ENCODE measurements at places on chromosomes 3 and 15.

DNA sequence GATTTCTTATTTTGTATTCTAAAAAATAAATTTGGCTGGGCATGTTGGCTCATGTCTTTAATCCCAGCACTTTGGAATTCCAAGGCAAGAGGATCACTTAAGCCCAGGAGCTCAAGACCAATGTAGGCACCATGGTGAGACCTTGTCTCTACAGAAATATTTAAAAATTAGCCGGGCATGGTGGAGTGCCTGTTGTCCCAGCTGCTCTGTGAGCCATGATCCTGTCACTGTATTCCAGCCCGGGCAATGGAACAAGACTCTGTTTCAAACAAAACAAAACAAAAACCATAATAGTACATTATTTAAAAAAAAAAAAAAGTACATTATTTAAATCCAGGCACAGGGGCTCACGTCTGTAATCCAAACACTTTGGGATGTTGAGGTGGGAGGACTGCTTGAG lies 5.5 kb upstream of the RTF1 start:
- peaks cover 12% of the 10 kb centered on the region for H3K4me1 ChIP-seq
- no peak overlapping the region for H3K4me3 ChIP-seq
- H3K27ac ChIP-seq = no peak overlapping the region
- no peaks in the 10 kb centered on the region for H3K36me3 ChIP-seq

GRCh38 chr3:156630081-156630772 lies 44.2 kb upstream of the TIPARP start:
- H3K27me3 ChIP-seq = no peaks in the 10 kb centered on the region
- no peaks in the 10 kb centered on the region for H3K36me3 ChIP-seq
- H3K27ac ChIP-seq = no peak overlapping the region

GRCh38 chr3:113097960-113098447 lies 107.2 kb downstream of the GTPBP8 start:
- no peak overlapping the region for H3K4me3 ChIP-seq
- H3K27ac ChIP-seq = no peak overlapping the region
- H3K27me3 ChIP-seq = no peaks in the 10 kb centered on the region
- peaks cover under 1% of the 10 kb centered on the region for H3K36me3 ChIP-seq
- H3K4me1 ChIP-seq = no peaks in the 10 kb centered on the region

DNA sequence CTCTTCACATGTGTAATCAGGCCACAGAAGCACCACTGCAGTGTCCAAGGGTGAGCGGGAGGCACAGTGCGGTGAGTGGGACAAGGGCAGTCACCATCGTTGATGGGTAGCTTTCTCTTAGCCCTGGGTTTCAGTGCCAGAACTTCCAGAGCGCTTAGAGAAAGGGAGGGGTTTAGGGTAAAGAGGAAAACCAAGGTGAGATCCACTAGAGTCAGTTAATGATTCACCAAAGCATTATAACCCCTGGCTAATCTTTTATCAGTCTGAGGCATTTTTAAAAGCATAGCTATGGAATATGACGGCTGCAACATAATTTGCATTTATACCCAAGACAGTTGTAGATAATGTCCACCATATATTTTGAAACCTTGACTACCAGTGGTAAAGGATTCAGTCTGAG lies 94.8 kb downstream of the SHQ1 start:
- peaks cover 68% of the 10 kb centered on the region for H3K4me1 ChIP-seq
- H3K36me3 ChIP-seq = peaks cover 7% of the 10 kb centered on the region
- H3K27me3 ChIP-seq = no peaks in the 10 kb centered on the region
- no peak for DNase-seq

GRCh38 chr3:61985020-61985419 lies 388.3 kb downstream of the FEZF2 start:
- no peak for DNase-seq
- H3K36me3 ChIP-seq = no peaks in the 10 kb centered on the region
- no peaks in the 10 kb centered on the region for H3K4me1 ChIP-seq
- no peak overlapping the region for H3K4me3 ChIP-seq

- H3K27me3 ChIP-seq = peaks cover 8% of the 10 kb centered on the region
- H3K4me3 ChIP-seq = no peak overlapping the region
- no peak for DNase-seq
- no peak overlapping the region for H3K27ac ChIP-seq
Measured at GRCh38 chr15:91635641-91636040, 217.9 kb upstream of the SLCO3A1 start.

DNA sequence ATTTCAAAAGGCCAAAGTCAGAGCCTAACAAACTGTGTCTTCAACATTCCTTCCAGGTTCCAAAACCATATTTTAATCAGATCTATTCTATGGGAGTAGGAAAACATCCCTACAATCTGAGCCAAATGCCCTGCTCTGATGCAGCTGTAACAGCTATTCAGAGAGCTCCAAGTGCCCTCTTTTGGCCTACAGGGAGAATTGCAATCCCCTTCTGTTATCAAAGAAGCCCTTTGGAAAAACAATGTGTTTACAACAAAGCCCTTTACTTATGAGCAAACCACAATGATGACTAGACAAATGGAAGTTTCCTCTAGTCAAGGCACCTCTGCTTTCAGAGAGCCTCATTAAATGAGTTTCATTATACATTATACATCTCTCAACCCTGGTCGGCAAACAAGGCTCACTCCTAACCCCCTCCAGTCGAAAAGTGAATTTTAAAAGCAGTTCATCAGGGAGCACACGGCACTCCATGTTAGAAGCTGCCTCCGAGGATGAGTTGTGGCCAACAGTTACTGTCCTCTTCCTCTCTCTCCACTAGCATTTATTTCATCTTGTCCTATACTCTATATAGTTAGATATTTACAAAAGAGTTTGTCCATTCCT lies 42.6 kb upstream of the TMCO5A start:
- no peak overlapping the region for H3K27ac ChIP-seq
- DNase-seq = no peak
- H3K27me3 ChIP-seq = peaks cover 4% of the 10 kb centered on the region

- H3K27ac ChIP-seq = no peak overlapping the region
- H3K4me3 ChIP-seq = no peak overlapping the region
- DNase-seq = no peak
- no peaks in the 10 kb centered on the region for H3K27me3 ChIP-seq
- peaks cover 12% of the 10 kb centered on the region for H3K4me1 ChIP-seq
- H3K36me3 ChIP-seq = no peaks in the 10 kb centered on the region
Measured at GRCh38 chr3:71525391-71525790, 58.1 kb downstream of the FOXP1 start.

GRCh38 chr3:59234884-59235633 lies 185.2 kb upstream of the CFAP20DC start:
- H3K27me3 ChIP-seq = no peaks in the 10 kb centered on the region
- no peaks in the 10 kb centered on the region for H3K4me1 ChIP-seq
- no peak overlapping the region for H3K27ac ChIP-seq
- peaks cover 12% of the 10 kb centered on the region for H3K36me3 ChIP-seq
- no peak overlapping the region for H3K4me3 ChIP-seq

- DNase-seq = no peak
- H3K27me3 ChIP-seq = no peaks in the 10 kb centered on the region
- no peaks in the 10 kb centered on the region for H3K36me3 ChIP-seq
Measured at GRCh38 chr15:52717924-52718323, 38.7 kb upstream of the ATOSA start.

- H3K4me1 ChIP-seq = no peaks in the 10 kb centered on the region
- no peak for DNase-seq
- peaks cover 3% of the 10 kb centered on the region for H3K27me3 ChIP-seq
- no peaks in the 10 kb centered on the region for H3K36me3 ChIP-seq
Measured at GRCh38 chr3:151011427-151011826, 38.9 kb upstream of the CLRN1 start.

DNA sequence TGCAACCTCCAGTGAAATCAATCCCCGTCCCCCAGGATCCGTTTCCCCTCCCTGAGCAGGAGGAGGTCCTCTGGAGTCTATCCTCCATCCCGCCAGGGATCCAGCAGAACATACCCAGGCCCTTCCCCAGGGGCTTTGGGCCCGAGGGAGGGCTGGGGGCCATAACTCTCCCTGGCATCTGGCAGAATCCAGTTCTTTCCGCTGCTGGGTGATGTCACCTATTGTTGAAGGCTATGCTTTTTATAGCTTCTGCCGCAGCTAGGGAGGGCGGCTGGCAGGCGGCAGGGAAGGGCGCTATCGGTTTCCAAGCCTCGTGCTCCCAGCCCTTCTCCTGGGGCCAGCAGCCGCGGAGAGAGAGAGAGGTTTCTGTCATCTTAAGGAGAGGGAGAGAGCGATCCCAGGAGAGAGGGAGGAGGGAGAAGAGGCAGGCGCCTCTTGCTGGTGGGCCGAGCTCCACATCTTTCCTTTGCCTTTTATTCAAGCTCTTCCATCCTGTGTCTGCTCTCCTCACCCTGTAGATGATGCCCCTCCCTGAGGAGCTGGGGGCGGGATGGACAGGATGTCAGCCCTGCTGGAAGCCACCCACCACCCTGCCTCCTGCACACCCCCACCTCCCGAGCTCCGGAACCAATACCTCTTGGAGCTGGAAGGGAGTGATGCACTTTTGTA lies 120.1 kb downstream of the ANP32A start:
- peaks cover 4% of the 10 kb centered on the region for H3K27me3 ChIP-seq
- H3K4me3 ChIP-seq = no peak overlapping the region
- no peaks in the 10 kb centered on the region for H3K36me3 ChIP-seq
- H3K27ac ChIP-seq = no peak overlapping the region
- H3K4me1 ChIP-seq = no peaks in the 10 kb centered on the region
- no peak for DNase-seq

- no peak for DNase-seq
- no peaks in the 10 kb centered on the region for H3K4me1 ChIP-seq
- H3K36me3 ChIP-seq = no peaks in the 10 kb centered on the region
- no peak overlapping the region for H3K4me3 ChIP-seq
- no peak overlapping the region for H3K27ac ChIP-seq
- H3K27me3 ChIP-seq = no peaks in the 10 kb centered on the region
Measured at GRCh38 chr3:76969996-76970615, 69.8 kb upstream of the ROBO2 start.

GRCh38 chr3:66039590-66039887 lies 821 bp upstream of the MAGI1 start:
- H3K36me3 ChIP-seq = no peaks in the 10 kb centered on the region
- peaks cover 21% of the 10 kb centered on the region for H3K4me1 ChIP-seq
- H3K4me3 ChIP-seq = no peak overlapping the region

- peaks cover 5% of the 10 kb centered on the region for H3K36me3 ChIP-seq
- H3K27ac ChIP-seq = no peak overlapping the region
- H3K4me3 ChIP-seq = no peak overlapping the region
- peaks cover 20% of the 10 kb centered on the region for H3K4me1 ChIP-seq
- no peak for DNase-seq
Measured at GRCh38 chr3:66397745-66398144, 103.1 kb downstream of the LRIG1 start.

- no peak overlapping the region for H3K27ac ChIP-seq
- peaks cover 27% of the 10 kb centered on the region for H3K27me3 ChIP-seq
- H3K36me3 ChIP-seq = no peaks in the 10 kb centered on the region
- no peak overlapping the region for H3K4me3 ChIP-seq
- H3K4me1 ChIP-seq = no peaks in the 10 kb centered on the region
Measured at GRCh38 chr3:139928708-139929505, 6.1 kb upstream of the CLSTN2 start.

DNA sequence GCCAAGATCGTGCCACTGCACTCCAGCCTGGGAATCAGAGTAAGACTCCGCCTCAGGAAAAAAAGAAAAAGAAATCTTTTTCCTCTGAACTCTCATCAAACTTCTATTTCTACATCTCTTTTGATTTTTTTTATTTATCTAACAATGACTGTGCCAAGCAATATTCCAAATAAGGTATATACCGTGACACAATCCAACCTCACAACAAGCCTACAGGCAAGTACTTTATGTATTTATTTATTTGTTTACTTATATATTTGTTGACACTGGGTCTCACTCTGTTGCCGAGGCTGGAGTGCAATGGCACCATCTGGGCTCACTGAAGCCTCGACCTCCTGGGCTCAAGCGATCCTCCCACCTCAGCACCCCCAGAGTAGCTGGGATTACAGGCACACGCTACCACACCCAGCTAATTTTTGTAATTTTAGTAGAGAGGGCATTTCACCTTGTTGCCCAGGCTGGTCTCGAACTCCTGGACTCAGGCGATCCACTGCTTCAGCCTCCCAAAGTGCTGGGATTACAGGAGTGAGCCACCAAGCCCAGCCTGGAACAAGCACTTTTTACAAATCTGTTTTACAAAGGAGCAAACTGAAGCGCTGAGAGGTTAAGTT lies 94.9 kb upstream of the CHD2 start:
- H3K4me1 ChIP-seq = peaks cover 8% of the 10 kb centered on the region
- no peak for DNase-seq
- H3K27me3 ChIP-seq = no peaks in the 10 kb centered on the region
- H3K36me3 ChIP-seq = no peaks in the 10 kb centered on the region

DNA sequence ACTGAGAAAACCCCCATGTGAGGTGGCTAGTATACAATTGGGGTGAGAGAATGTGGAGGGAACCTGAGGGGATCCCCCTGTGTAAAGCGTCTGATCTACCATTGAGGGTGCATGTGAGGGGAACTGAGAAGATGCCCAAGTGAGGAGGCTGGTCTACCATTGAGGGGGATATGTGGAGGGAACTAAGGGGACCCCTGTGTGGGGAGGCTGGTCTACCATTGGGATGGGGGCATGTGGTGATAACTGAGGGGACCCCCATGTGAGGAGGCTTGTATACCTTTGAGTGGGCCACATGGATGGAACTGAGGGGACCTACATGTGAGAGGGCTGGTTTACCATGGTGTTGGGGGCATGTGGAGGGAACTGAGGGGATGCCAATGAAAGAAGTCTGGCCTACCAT lies 160.8 kb downstream of the FBLN2 start:
- peaks cover 14% of the 10 kb centered on the region for H3K27me3 ChIP-seq
- no peak for DNase-seq
- peaks cover 7% of the 10 kb centered on the region for H3K36me3 ChIP-seq
- no peaks in the 10 kb centered on the region for H3K4me1 ChIP-seq
- H3K27ac ChIP-seq = no peak overlapping the region

DNA sequence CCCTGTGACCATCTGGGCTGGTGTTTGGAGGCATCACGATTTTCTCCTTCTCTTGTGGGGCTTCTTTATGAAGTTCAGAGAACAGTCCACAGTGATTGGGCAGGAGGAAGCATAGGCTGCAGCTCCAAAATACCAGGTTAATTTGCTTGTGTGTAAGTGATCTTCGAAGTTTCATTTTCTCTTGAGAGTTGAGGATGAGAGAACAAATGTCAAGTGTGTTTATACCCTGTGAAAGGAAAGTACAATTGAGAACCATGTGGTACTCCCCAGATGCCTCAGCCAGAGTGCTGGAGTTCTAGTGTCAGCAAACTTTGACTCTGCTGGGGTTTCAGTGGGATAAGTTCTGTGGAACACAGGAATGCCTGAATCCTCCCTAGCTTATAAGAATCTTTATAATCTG lies 357.1 kb upstream of the CFAP20DC start:
- H3K4me1 ChIP-seq = peaks cover 22% of the 10 kb centered on the region
- no peak for DNase-seq
- H3K36me3 ChIP-seq = no peaks in the 10 kb centered on the region
- H3K27me3 ChIP-seq = no peaks in the 10 kb centered on the region
- H3K27ac ChIP-seq = no peak overlapping the region

DNA sequence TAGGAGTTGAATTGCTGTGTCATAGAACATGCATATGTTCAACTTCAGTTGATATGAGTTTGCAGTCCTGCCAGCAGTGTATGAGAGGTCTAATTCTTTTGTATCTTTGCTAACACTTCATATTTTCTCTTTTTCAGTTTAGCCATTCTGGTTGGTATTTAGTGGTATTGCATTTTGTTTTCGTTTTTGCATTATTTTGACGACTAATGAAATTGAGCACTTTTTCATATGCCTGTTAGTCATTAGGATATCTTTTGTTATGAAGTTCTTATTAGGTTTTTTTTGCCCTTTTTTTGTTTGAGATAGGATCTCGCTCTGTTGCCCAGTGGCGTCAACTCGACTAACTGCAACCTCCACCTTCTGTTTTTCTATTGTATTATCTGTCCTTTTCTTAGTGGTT lies 9.2 kb downstream of the TRIP4 start:
- no peaks in the 10 kb centered on the region for H3K27me3 ChIP-seq
- no peak for DNase-seq
- no peak overlapping the region for H3K4me3 ChIP-seq
- H3K27ac ChIP-seq = no peak overlapping the region
